GM12864 (cell line): ENCODE measurements at places on chromosomes 5 and 9.

DNA sequence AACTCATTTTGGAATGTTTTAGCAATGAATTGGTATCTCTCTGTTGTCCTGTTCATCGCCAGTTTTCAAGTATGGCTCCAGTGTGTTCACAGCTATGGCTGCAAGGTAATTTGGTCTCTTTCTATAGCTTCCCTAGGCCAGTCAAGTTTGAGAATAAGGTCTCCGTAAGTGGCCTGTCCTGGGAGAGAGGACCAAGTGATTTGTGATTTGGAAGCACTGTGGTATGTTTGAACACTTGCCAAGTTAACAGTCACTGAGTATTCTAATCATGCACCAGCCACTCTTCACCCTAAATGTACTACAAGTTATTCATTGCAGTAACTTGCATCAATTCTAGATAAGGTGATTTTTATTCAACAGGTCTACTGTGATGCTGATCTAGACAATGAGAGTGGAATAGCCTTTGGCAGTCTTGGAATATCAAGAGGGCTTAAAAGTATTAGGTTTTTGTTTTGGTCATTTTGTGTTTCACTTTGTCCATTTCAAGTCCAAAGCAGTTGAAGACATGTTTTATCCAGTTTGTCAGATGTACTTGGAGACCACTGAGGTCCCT lies 41.1 kb downstream of the G3BP1 start:
- DNase-seq = no peak

- DNase-seq = no peak
These were observed 663.2 kb upstream of the RGMB start for GRCh38 chr5:98110282-98110691.

DNA sequence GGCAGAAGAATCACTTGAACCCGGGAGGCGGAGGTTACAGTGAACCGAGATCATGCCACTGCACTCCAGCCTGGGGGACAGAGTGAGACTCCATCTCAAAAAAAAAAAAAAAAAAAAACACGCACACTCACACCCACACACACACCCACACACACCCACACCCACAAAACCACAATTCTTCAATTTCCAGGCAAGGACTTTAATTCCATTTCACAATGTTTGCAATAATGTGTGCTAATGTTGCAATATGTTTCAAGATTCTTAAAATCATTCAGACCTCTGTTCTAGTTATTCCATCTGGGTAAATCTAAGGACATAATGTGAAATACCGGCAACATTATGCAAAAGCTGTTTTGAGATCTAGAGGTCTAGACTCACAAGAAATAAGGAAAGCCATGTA lies 28.3 kb downstream of the CCDC69 start:
- no peak for DNase-seq

DNA sequence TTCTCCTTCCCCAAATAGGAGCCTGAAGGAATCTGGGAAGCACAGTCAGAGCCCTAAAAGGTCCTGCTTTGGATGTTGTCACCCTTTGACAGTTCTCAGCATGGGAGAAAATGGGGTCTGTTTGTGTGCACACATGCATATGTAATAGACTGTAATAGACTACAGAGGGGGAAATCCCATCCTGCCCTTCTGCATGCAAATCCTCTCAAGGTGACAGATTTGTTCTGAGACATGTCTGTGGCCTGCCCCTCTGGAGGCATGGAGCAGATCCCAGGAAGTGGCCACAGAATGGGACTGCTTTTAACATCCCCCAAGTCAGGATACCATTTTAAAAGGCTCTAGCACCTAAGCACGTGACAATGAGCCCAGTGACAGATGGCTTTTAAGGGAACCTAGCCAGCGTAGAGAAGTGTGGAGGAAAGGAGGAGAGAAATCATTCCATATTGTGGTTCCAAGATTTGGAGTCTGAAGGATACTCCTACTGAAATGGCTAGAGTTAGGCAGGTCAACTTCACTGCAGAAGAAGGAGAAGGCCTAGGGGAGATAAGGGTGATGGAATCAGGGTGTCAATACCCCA lies 483.5 kb downstream of the SPOCK1 start:
- no peak for DNase-seq

DNA sequence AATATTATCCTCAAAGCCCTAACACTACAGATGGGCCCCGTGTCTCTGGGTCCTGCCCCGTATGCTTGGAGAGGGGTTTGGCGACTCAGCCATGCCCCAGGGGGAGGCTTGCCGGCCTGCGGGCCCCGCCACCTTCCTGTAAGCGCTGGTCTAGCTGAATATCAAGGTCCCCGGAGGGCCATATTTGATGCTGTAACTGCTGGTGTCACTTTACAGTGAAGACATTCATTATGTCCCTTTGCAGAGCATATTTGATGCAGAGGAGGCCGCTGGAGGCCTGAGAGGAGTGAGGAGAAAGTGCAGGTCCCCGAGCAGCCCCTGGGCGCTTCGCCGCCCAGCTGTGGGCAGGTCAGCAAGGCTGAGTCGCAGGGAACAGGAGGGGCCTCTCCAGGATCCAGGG lies 16.8 kb downstream of the IRX4 start:
- DNase-seq = no peak

DNA sequence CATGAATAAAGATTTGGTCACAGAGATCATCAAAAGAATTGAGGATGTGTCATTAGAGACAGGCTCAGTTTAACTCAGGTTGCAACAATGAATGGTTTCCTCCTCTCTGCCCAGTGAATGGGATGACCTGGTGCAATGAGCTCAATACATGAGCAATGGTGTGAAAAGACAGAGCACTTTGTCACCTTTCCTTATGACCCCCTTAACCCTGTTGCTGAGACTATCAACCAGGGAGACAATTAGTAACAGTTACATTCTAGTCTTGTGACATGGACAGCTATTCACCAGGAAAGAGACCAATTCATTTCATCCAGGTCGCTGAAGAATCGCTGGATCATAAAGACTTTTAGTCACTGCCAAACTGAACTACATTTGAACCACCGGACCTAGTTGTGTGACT lies 19.9 kb upstream of the CDH6 start:
- no peak for DNase-seq

GRCh38 chr5:6702633-6703032 lies 10.6 kb upstream of the TENT4A start:
- DNase-seq = no peak

GRCh38 chr9:12860998-12861397 lies 86.2 kb downstream of the LURAP1L start:
- DNase-seq = no peak

DNA sequence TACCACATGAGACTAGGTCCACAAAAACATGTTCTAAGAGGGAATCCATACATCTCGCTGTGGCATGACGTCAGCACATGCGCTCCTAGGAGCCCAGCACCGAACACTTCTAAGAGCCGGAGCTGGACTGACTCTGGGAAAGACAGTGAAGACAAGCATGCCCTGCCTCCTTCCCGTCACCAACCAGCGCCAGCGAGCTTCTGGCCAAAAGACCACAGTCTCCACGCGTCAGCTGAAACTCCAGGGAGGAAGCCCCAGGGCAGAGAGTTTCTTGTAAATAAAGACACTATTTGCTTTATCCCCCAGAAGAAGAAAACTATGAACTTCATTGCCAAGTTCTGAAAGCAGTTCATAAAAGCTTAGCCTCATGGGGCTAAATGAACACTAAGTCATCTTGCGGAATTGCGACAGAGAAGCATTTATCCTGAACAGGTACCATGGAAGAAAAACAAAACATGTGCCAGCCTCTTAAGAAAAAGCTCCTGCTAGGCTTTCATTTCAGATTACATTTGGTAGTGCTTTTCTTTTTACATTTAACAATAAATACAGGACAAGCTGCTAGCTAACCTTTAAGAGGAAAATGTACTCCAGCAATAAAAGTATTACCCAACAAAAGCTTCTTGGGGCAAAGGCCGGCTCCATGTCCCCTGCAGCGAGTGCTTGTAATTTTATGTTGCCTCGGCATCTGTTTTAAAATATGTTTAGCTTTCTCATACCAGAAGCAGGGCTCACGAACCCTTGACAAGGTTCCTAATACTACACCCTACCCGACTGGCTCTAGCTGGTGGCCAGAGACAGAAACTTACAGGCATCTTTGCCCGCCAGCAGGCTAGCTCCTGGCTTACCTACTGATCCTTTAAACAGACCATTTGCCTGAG lies 96.5 kb downstream of the PRRT1B start:
- DNase-seq = no peak

DNA sequence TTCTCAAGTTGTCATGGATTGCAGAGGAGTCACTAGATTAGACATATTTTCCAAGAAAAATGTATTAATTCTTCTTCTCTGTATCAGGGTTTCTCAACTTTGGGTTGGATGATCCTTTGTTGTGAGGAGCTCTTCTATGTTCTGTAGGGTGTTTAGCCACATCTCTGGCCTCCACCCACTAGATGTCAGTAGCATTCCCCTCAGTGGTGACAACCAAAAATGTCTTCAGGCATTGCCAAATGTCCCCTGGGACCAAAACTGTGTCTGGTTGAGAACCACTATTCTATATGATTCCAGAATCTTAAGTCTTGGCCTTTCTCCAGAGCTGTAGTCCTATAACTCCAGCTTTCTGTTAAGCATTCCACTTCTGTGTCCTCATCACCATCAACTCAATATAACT lies 220.9 kb downstream of the KIAA0825 start:
- DNase-seq = no peak

DNA sequence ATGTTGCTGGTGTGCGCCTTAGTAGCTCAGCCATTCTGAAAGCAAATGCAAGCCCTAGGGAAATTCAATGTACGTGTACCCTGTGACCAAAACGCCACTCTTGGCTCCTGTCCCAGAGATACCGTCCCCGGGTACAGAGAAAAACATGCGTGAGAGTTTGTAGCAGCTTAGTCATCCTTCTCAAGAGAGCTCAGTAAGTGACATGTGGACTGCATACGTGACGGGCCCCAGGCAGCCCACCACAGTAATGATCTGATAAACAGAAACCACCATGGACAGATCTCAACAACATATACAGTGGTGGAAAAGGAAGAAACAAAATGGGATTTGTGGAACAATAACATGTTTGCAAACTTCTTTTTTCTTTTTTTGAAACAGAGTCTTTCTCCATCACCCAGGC lies 45.1 kb downstream of the S1PR3 start:
- DNase-seq = no peak

GRCh38 chr9:122039234-122039633 lies 53.9 kb downstream of the TTLL11 start:
- DNase-seq = no peak

DNA sequence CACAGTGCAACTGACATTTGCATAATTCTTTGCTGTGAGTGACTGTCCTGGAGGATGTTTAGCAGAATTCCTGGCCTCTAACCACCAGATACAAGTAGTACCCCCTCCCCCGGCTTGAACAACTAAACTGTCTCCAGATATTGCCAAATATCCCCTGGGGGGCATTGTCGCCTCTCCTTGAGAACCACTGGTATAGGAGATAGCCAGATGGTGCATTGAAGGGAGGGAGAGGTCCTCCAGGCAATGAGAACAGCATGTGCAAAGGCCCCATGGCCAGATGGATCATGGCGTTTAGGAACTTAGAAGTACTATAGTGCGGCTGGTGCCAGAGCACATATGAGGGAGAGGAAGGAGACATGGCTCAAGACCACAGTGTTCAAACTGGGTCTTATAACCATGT lies 18.9 kb upstream of the ORM1 start:
- no peak for DNase-seq

GRCh38 chr5:173909199-173909598 lies 21.1 kb downstream of the CPEB4 start:
- no peak for DNase-seq

DNA sequence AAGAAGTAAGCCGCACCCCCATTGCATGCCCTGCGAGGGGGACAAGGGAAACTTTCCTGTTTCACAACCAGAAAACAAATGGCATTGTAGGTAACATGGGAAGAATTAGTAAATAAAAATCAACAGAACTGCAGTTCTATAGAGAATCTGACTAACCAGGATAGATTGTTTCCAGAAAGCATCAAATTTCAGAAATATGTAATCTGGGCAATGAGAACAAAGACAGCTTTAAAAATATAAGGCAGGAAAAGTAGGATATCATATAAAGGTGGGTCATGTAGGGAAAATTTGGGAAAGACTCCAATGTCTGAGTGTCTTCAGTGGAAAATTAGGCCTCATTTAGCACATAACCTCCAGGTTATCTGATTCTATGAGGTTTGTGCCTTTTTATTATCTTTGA lies 58.3 kb upstream of the RANBP6 start:
- DNase-seq = no peak

- no peak for DNase-seq
These were observed 293.6 kb downstream of the ACTL7B start for GRCh38 chr9:108562176-108562575.

DNA sequence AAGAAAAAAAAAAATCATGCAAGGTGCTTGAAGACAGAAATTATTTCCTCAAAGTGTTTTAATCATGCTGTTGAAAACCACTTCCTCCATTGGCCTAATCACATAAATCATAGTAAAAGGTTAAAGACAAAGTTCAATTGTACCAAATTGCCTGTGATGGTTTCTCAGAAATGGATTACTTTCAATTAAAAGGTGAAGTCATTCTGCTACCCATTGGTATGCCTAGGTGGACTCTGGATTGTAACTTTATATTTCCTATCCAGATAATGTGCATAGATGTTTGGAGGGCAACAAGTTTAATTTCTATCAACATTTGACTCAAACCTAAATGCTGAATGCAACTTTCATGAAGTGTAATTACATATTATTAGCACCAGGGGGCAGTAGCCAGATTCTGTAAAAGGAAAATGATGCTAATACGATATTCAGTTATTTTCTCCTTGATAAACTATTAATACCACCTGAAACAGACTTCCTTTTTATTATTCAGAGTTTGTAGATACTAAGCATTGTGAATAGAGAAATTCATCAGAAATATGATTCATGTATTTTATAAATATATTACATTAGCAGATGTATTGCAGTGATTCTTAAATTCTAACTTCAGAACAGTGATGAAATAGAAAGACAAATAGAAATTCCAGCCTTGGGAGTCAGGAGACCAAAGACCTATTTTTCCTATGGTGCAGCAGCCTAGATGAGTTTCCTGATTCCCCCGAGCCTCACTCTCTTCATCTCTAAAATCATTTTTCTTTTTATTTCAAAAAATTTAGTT lies 148.2 kb downstream of the CAAP1 start:
- DNase-seq = no peak

GRCh38 chr5:56802205-56802604 lies 13.1 kb upstream of the MAP3K1 start:
- DNase-seq = no peak

GRCh38 chr5:32182463-32183063 lies 8.4 kb upstream of the GOLPH3 start:
- peak; percentile 68 for DNase-seq

- DNase-seq = no peak
These were observed 9.1 kb downstream of the LRRC70 start for GRCh38 chr5:62587737-62588136.
